Activated CD4-positive, alpha-beta T cell treated with anti-CD3 and anti-CD28 coated beads, Interleukin-2, amount 10 ng/mL, durations not matched to agents 24 days and 14 days (primary cell): ENCODE measurements at places on chromosomes 12 and 14. TPM values are rescaled to one million over a fixed set of nuclear protein-coding genes. Genes with fewer than 3 reads are reported as not detected.

- peaks cover 11% of the 10 kb centered on the region for H3K4me1 ChIP-seq
- no peak overlapping the region for H3K27ac ChIP-seq
- peaks cover 3% of the 10 kb centered on the region for H3K36me3 ChIP-seq
These were observed 40.8 kb downstream of the CCDC92 start for GRCh38 chr12:123931686-123932321.

DNA sequence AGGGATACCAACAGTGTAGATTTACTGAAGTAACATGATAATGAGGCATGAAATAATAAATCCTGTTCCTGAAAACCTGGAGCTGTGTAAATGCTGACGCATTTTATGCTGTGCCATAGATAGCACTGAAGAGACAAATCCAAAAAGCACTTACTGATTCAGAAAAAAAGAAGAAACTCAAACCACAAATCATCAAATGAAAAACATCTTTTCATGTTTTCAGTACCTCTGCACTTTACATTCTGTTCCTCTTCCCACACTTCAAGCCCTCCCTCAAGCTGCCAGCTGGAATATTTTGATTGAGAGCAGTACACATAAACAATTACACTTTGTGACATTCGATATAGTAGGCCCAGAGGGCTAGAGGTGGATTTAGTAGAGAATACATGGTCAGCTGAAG lies 362.3 kb downstream of the NAV3 start:
- no peaks in the 10 kb centered on the region for H3K4me1 ChIP-seq
- no peaks in the 10 kb centered on the region for H3K27me3 ChIP-seq
- no peaks in the 10 kb centered on the region for H3K36me3 ChIP-seq
- no peak overlapping the region for H3K4me3 ChIP-seq
- DNase-seq = no peak
- H3K27ac ChIP-seq = no peak overlapping the region

SLC10A1 gene
- not detected in 2 replicates for total RNA-seq

DNA sequence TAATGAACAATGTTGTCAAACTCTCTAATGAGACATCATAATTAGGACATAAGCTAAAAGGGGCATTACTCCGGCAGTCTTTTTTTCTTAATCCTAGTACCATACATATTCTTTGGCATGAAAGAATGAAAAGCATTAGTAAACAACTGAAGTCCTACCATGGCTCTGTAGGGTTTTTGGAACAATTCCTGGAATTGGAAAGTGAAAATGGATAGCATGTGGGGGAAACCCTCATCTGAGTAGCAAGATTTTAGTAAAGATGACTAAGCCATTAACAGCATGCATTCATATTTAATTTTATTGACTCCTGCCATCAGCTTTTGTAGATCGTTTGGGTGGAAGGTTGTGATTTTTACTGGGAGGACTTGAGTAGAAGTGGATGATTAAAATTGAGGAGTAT lies 216.2 kb upstream of the PDZRN4 start:
- no peak for DNase-seq
- no peaks in the 10 kb centered on the region for H3K27me3 ChIP-seq
- H3K27ac ChIP-seq = no peak overlapping the region
- no peaks in the 10 kb centered on the region for H3K36me3 ChIP-seq
- H3K4me1 ChIP-seq = no peaks in the 10 kb centered on the region

DNA sequence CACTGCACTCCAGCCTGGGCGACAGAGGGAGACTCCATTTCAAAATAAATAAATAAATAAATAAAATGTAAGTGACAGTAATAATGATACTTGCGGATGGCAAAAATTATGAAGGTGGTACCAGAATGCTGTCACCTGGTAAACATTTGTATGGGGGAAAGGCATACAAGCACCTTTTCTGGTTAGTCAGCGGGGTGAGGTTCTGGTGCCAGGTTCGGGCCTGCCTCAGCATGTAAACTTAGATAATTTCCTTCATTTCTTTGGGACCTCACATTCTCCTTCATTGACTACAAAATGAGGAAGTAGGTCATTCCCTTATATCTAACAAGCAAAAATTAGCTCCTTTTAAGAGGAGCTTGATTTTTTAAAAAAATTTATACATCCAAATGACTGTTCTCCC lies 10.8 kb downstream of the VTI1B start:
- H3K4me3 ChIP-seq = no peak overlapping the region
- H3K4me1 ChIP-seq = peaks cover 17% of the 10 kb centered on the region
- H3K27ac ChIP-seq = no peak overlapping the region
- H3K36me3 ChIP-seq = peaks cover 13% of the 10 kb centered on the region
- no peak for DNase-seq
- H3K27me3 ChIP-seq = no peaks in the 10 kb centered on the region

JAG2 gene
- 9.7 and 11.2 TPM in 2 replicates for total RNA-seq

DNA sequence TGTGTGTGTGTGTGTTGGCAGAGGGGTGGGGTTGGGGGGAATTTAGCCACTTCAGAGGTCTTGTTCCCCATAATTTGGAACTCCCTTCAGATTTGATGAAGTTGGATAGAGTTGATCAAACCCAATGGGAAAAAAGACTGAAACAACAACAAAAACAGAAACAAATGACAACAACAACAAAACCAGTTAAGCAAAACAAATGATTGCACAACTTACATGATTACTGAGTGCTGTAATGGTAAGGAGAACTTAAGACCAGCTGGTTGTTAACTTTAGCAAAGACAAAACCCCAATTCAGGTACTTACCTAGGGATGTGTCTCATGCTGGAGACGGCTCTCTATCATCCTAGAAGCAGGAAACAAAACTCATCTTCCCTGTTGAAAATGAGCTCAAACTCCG lies 107.8 kb upstream of the DDHD1 start:
- no peaks in the 10 kb centered on the region for H3K4me1 ChIP-seq
- H3K27ac ChIP-seq = no peak overlapping the region
- no peaks in the 10 kb centered on the region for H3K36me3 ChIP-seq
- H3K27me3 ChIP-seq = peaks cover 7% of the 10 kb centered on the region

- H3K27ac ChIP-seq = peak overlapping the region; percentile 3
- no peak for DNase-seq
- peaks cover 37% of the 10 kb centered on the region for H3K4me1 ChIP-seq
- H3K36me3 ChIP-seq = peaks cover 30% of the 10 kb centered on the region
- H3K27me3 ChIP-seq = no peaks in the 10 kb centered on the region
- H3K4me3 ChIP-seq = no peak overlapping the region
These were observed 8.7 kb upstream of the SMCO2 start for GRCh38 chr12:27437839-27438238.

DNA sequence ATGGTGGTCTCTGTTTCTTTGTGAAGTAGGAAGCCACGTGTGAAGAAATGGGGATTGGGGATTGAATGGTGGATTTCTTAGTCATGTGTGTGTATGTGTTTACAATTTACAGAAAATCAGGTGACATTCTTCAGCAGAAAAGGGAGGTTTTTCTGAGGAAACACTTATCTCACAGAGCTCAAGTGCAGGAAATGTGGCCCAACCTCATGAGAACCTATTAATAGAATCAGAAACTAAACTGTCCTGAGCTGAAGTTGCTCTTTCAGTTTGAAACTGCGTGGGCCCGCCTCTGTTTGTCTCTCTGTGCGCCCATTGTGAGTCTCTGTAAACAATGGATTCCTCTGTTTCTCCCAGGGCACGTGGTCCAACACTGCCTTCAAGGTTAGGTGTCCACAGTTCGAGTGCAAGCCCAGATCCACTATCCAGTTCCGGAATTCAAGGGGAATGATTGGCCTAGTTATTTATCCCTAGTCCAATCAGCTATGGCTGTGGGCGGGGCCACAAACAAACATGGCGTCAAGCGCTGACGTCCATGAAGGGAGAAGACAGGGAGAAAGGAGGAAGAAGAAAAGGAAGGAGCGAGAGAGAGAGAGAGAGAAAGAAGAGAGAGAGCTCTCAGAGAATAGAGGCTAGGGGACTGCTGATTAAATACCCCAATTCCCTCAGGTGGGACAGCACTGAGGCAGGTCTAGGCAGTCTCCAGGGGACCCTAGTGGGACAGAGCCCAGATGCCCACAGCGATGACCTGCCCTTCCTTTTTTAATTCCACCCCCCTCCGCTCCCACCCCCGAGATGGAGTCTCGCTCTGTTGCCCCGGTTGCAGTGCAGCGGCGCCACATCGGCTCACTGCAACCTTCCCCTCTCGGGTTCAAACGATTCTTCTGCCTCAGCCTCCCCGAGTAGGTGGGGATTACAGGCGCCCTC lies 31.4 kb upstream of the C12orf76 start:
- H3K36me3 ChIP-seq = peaks cover 7% of the 10 kb centered on the region
- H3K27me3 ChIP-seq = no peaks in the 10 kb centered on the region
- H3K27ac ChIP-seq = peak overlapping the region; percentile 95
- DNase-seq = peak; percentile 93

PRKD1 gene
- not detected in 2 replicates for total RNA-seq

GRCh38 chr14:68208626-68209317 lies 389.2 kb downstream of the RAD51B start:
- H3K4me1 ChIP-seq = peaks cover 43% of the 10 kb centered on the region
- no peaks in the 10 kb centered on the region for H3K27me3 ChIP-seq
- H3K36me3 ChIP-seq = peaks cover 2% of the 10 kb centered on the region
- H3K4me3 ChIP-seq = peak overlapping the region; percentile 49
- DNase-seq = peak; percentile 63
- H3K27ac ChIP-seq = no peak overlapping the region

GRCh38 chr14:34425095-34425851 lies 36.8 kb downstream of the SPTSSA start:
- H3K4me1 ChIP-seq = no peaks in the 10 kb centered on the region
- no peak for DNase-seq
- no peaks in the 10 kb centered on the region for H3K36me3 ChIP-seq
- H3K27ac ChIP-seq = no peak overlapping the region
- no peak overlapping the region for H3K4me3 ChIP-seq

DNA sequence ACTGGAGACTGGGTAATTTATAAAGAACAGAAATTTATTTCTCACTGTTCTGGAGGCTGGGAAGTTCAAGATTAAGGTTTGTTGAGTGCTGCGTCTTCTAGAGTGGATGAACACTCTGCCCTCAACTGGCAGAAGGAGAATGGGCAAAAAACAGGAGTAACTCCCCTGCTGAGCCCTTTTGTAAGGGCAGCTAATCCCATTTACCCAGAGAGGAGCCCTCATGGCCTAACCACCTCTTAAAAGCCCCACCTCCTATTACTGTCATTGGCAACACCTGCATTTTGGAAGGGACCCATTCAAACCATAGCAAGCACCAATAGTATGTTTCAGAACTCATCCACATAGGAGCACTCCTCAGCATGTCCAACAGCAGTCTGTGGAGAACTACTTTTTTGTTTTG lies 47.4 kb downstream of the BORCS5 start:
- peak overlapping the region; percentile 11 for H3K27ac ChIP-seq
- no peak for DNase-seq
- H3K4me1 ChIP-seq = peaks cover 29% of the 10 kb centered on the region
